AG04450 (cell line): ENCODE measurements at places on chromosomes 3 and 15.

DNA sequence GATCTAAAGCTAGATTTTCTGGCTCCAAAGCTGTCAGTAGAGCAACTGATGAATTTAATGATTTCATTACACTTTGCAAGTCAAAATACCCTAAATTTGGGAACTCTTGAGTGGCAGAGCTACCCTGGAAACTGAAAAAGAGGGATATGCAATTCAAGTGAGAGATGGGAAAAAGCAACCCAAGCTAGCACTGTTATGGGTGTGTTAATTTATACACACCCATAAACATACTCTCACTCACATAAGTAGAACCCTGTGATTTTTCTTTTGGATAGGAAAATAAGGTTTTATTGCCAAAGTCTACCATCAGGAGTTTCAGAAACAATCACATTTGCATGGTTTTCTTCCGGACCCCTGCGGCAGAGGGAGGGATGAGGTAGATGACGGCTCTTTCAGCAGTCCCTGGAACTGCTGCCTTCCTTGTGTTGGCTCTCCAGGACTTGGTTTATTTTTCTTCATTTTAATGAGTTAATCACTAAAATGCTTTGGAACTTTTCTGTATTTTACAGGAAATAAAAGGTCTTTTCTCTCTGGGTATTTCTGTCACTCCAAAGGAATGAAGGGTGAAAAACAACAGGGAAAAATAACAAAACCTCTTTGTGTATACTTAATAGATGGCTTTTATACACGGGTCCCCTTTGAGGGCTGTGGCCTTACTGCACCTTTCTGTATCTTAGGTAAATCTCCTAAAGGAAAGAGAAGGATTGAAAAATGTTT is 63.8 kb downstream of the TTC23 start:
- DNase-seq, result no peak

DNA sequence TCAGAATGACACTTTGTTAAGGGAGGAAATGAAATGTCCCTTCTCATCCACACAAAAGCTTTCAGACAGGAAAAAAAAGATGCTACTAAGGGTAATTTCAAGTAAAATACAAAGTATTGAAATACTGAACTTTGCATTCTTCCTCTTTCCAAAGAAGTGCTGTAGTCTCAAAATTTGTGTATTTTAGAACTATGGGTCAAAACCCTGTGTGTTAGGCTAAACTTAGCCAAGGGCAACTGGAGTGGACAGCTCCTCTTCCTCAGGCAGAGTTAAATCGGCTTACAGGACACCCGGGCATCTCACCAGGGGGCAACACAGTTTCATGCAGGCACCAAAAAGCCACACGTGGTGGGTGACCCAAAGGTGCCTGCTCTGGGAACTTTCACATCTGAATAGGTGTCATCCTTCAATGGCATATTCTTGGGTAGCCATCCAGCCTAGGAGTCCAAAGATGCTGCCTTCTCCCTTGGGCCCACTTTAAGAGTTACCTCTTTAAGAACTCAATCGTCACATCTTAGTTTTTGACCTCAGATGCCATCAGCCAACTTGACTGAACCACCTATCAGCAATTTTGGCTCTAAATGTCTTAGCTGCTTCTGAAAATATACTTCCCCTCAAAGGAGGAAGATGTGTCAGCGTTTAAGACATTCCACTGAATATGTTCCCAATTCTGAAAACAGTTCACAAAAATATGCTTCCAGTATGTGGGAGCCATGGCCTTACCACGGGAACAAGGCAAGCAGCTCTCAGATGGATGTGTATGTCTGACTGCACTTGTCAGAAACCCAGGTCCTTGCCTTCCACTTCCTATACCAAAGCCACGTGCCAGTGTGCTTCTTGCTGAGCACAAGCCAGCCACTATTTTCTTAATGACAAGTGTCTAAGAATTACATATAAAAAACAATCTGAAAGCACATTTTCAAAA is 32.2 kb upstream of the MUC13 start:
- no peak for DNase-seq

GRCh38 chr3:147941969-147942368 is 532.8 kb downstream of the ZIC1 start:
- no peak for DNase-seq

DNA sequence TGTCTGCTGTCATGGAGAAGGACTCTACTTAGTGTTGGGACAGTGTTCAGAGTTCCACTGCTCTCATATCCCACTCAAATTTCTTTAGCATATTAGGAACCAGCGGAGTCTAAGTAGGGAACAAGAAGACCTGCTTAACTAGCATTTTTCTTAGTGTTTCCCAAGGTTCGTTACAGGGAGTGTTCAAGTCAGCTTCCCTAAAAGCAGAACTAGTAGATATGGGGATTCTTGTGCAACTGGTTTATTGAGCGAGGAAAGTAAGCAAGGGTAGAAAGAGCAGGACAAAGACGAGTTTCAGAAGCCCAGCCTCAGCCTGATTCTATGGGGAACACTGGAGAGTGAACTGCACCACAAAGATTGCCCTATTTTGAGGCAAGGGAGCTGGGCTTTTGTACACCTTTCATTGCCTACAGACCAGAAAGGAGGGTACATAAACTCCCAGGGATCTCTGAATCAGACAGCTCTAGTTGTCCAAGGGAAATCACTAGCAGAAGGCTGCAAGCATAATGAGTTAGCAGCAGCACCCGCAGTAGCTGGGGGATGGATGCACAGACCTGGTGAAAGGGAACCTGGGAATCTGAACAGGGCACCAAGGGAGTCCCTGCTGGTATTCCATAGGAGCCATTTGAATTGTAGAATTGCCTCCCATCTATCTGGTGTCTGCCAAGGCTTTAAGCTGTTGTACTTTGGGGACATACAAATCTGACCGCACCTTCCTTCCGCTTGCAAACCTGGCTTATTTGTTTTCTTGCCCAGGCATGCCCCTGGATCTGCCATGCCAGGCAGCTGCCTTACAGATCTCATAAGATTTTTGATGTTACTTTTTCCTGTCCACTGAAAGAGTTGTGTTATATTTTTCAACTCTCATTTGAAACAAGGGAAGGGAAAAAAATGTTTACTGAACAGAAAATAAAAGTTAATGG is 15.1 kb downstream of the CMTM7 start:
- no peak for DNase-seq

DNA sequence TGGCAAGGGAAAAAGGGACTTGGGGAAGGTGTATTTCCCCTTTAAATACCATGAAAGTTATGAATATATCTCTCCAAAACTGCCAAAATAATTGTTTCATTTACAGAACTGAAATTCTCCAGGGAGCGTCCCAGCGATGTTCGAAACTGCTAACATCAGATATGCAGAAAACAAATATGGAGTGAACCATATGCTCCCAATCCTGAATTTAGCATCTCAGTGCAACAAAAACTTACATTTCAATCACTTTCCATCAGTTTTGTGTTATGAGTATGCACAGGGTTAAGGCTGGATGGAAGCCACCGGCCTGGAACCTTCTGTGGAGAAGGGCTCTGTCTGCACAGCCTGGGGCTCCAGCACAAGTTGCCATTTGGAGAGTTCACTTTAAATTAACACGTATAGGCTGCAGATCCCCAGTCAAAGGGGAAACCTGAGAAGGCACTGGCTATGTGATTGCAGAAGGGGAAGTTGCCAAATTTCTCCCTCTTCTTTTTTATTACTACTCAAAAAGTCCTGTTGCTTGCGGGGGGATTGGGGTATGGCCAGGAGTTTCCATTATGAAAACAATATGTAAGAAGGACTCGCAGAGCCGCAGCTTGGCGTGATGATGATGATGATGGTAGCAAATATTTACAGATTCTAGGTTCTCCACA is 56.9 kb upstream of the FOXP1 start:
- no peak for DNase-seq

- no peak for DNase-seq
Observed at GRCh38 chr3:53495520-53496391, 1.3 kb downstream of the CACNA1D start.
